Upper lobe of right lung (tissue), 1 donor: ENCODE measurements at places on chromosomes 5 and 9.

DNA sequence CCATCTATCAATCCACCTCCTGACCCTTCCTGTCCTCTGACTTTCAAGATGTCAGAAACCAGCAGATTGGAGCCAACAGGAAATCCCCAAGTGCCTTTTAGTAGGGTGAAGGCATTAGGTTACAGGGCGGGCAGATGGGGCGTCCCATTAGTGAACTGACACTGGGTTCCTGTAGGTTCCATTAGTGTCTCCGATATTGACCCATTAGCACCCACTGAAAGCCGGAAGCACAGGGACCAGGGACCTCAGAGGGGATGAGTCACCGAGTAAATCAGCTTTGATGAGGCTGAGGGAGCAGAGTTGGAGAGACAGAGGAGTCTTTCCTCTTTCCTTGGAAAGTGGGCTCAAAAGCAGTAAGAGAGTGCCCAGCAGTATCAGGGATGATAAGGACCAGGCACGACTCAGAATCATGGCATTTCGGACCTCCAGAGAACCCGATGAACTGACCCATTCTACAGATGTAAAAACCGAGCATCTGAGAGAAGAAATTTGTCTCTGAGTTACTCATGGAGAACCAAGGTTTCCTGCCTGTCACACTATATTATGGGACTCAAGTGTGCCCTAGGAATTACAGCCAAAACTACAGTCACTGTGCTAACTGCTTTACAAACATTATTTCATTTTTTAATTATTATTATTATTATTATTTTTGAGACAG lies 47.2 kb upstream of the FABP6 start:
- no peak for DNase-seq

GRCh38 chr5:95382801-95383200 lies 8.4 kb upstream of the FAM81B start:
- no peak for DNase-seq

- DNase-seq, result no peak
These were observed 118.1 kb upstream of the CCDC112 start for GRCh38 chr5:115414406-115415142.

DNA sequence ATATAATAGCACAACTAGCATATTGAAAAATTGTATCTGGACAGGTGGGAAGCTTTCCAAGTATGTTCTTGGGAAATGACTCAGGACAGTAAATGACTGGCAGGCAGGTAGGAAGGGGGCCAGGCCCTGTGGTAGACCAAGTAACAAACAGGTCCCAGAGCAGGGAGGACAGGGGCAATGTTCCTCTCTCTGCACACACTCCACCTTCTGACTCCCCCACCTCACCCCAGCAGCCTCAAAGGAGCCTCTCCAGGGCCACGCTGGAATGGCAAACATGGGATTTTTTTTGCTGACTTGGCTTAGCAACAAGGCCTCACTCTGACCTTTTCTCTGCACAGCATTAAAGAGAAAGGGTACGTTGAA lies 31.1 kb upstream of the IQGAP2 start:
- DNase-seq, result no peak

- DNase-seq, result no peak
These were observed 1.8 kb upstream of the TARS1 start for GRCh38 chr5:33438996-33439395.

DNA sequence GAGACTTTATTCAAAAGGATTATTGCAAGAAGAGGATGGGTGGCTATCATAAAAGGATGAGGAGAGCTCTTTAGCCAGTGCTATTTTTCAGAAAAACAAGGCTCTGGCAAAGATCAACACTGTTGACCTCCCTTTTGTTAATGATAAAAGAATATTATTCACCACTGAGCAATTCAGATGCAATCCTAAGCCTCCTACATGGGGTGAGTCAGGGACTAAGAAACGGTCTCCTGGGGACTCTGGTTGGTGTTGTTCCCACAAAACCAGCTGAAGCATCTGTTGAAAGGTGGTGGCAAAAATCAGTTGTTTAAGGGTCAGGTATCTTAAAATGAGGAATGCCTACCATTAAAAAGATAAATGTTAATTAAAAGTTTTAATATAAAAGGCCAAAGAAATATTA lies 7.7 kb upstream of the GCNT1 start:
- no peak for DNase-seq

DNA sequence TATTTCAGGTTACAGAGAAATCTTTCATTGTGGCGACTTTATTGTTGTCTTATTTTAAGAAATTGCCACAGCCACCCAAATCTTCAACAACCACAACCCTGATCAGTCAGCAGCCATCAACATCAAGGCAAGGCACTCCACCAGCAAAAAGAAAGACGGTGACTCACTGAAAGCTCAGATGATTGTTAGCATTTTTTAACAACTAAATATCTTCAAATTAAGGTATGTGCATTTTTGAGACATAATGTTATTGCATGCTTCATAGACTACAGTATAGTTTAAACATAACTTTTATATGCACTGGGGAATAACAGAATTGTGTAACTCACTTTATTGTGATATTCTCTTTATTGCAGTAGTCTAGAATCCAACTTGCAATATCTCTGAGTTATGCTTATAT lies 263.4 kb downstream of the TMEM232 start:
- DNase-seq, result no peak

DNA sequence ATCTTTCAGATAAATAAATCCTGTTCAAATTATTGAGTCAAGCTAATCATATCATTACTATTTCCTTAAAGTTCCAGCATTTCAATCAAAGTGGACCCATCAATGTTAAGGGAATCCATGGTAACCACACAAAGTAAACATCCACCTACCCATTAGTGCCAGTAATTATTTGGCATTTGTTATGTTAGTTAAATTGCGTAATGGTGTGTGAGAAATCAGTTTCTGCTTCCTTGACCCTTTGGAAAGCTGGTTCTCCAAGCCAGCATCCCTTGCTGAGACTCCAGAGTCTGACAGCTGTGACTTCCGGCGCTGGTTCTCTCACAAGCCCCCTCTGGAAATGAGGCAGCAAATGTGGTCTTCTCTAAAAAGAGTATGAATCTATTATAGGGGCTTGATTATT lies 308.6 kb upstream of the EFNA5 start:
- DNase-seq, result no peak

DNA sequence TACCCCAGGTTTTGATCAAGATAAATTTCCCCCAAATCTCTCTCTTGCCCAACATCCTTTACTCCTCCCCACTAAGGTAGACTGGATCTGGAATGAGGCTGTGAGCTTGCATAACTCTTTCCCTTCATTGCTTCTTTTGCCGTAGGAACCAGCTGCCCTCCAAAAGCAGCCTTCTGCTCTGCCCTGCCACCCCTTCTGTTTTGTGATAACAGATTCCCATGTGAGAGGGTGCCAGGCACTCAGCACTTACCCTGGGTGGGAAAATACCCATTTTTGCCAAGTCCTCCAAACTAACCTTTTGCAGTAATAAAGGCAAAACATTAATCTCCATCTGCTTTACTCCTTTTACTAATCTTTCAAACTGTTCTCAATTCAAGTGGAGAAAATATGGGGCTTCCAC lies 182.6 kb downstream of the ASTN2 start:
- DNase-seq, result no peak

GRCh38 chr9:94692601-94693000 lies 33.9 kb upstream of the AOPEP start:
- DNase-seq, result no peak

DNA sequence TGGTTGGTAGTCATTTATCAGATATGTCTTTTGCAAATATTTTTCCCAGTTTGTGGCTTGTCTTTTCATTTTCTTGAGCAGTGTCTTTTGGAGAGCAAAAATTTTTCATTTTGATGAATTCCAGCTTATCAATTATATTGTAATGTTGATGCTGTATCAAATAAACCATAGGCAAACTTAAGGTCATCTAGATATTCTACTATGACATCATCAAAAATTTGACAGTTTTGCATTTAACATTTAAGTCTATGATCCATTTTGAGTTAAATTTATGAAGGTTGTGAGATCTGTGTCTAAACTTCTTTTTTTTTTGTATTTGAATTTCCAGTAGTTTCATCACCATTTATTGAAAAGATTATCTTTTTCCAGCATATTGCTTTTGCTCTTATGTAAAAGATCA lies 505.5 kb upstream of the COX7C start:
- no peak for DNase-seq

DNA sequence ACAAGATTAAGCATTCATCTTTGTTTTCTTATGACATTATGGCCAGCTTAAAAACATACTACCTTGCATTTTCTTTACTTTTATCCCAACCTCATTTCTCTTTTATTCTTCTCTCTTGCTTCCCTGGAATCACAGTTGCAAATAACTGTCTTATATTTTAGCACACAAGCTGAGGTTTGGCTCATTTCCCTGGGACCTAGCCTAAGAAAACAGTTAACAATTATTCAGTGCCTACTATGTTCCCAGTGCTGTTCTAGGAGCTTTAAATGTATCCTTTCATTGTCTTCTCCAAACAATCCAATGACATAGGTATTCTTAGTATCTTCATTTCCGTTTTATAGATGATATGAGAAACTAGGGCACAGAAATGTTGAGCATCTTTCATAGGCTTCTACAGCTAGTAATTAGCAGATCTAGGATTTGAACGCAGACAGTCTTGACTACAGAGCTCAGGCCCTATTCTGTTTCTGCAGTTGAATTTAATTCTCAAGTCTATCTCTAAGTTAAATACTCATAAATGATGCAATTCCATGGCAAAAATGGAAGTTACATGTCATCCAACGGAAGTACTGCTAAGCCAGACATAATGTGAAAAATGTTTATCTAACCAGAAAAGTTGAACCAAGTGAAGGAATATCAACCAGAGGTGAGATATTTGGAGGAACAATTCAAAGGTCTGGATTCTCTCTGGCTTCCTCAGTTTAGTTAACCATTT lies 52.3 kb upstream of the MTAP start:
- no peak for DNase-seq

GRCh38 chr5:177228751-177229150 lies 74.8 kb downstream of the RAB24 start:
- DNase-seq, result no peak

DNA sequence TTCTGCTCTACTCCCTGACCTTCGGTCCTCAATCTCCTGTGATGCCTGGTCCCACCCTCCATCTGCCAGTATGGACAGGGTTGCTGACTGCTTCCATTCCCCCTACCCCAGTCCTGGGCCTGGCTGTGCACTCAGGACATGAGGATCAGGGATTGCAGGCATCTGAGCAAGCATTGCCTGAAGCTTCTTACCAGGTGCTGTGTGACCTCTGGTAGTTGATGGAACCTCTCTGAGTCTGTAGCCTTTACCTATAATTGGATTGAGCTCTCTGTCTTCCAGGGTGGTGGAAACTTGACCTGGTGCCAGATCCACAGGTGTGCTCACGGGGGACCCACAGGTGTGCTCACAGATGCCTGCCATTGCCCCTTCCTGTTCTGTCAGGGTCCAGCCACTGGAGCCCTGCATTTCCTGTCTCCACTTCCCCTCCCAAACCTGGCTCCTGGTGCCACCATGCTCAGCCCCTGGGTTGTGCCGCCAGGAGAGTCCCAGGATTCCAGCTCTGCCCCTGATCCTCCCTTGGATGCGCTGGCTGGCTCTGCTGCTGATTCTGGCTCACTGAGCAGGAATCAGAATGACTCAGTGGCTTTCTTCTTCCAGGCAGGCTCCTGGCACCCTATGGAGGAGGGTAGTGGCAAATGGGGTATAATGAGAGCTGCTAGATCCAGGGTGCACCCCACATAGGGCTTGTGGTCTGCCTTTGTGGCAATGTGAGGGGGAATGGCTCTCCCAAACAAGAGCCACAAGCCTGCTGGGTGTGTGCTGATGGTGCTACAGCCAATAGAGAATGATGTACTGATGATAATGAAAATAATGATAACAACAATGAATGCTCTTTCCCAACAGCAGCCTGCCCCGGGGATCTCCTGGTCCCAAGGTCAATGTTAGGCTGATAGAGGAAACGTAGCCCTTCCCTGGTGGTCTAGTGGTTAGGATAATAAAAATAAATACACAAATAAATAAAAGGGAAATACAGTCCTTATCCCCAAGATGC lies 35.2 kb upstream of the PSD2 start:
- no peak for DNase-seq

DNA sequence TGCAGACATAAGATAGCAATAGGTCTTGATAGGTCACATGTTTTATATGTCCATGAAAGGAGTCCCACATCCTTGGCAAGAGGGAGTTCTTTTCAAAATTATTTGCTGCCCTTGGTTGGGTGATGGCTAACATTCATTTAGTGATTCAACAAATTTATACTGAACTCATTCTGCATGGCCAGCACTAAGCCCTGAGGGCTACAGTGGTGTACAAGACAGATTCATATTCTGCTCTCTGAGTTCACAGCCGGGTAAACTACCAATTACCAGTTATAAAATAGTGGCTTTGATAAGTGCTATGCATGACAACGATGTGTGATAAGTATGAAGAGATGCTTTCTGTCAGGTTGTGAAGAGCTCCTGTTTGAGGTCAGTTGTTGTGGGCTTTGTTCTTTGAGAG lies 340.0 kb downstream of the GABRG2 start:
- DNase-seq, result no peak

- DNase-seq, result no peak
These were observed 344.8 kb downstream of the ZNF608 start for GRCh38 chr5:124401476-124402143.

- no peak for DNase-seq
These were observed 28.2 kb downstream of the ASS1 start for GRCh38 chr9:130473009-130473408.

DNA sequence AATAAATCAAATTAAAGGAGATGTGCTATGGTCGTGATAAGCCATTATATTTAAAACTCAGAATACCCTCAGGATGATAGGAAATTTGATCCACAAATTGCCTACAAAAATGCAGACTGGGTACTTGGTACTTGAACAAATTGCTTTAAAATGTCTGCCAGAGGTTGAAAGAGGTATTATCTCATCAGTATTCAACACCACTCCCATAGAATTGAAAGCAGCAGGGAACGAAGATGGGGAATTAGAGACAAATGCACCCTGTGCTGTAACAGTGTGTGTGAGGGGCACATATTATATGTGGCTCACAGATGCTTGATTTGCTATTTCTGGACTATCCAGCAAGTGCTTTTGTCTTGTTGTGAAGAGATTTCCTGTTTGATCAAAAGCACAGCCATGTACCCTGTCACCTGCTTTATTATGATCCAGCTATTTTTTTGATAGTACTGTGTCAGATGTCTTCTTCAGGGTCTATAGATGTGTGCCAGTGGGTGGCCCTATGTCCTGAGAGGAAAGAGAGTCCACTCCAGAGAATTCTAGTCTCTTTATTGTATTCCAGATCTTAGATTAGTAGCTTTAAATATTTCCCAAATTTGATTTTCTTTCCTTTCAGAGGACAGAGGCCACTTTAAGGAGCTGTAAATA lies 120.1 kb downstream of the XRCC4 start:
- no peak for DNase-seq

GRCh38 chr5:2192496-2192895 lies 309.8 kb upstream of the IRX4 start:
- no peak for DNase-seq

DNA sequence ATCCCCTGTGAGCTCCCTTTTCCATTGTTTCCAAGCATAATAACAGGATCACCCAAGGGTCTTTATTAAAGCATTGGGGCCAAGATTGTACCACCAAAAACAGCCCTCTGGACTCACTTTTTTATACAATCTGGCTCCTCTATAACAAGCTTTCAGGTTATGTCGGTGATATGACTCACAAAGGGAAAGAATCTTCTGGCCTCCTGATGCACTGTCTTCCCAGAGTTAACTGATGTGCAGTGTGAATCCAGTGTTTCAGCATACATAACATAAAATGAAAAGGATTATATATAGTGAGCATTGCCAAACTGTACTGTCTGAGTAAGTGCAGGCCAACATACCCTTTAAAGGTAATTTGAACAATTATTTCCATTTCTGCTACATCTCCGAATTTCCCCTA lies 33.9 kb upstream of the MAN2A1 start:
- DNase-seq, result no peak
